ENCODE measurements at places on chromosomes 3 and 15.

DNA sequence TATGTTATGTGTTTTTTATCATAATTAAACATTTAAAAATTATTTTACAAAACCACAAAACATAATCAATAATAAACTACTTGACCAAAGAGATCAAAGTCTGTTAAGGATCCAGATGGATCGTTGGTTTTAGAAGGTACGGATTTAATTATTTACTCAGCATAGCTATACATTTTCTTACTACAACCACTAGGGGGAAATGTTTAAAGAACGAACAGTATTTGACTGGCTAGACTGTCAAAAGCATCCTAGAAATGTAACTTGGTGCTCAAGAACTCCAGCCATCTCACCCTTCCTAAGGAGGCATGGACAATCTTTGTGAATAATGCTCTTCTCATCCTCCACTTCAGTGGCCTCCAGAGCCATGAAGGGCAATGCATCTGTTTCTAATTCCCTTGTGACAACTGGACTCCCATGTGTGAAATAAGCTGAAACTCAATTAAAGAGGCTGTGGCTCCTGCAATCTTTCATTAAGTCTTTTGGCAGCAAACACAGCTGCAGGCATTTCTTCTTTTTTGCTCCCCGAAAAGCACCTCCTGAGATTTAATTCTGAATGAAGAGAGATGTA, 94.7 kb upstream of the TUSC7 start:
- no peak for DNase-seq

DNA sequence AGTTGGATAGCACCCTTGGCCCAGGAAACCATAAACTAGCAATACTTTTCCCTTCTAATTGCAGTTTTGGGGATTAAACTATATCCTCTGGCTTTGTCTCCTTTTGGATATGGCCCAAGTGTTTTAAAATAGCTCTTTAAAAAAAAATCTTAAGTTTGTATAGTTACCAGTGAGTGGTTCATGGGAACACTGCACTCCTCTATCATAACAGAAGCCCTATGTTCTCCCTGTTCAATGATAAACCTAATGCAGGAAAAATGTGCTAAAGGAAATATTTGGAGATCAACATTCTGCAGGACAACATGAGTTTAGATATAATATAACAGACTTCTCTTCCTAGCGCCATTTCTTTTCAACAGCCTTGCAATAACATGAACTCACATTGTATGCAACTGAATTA, 13.1 kb downstream of the MRPL47 start:
- no peak for DNase-seq

DNA sequence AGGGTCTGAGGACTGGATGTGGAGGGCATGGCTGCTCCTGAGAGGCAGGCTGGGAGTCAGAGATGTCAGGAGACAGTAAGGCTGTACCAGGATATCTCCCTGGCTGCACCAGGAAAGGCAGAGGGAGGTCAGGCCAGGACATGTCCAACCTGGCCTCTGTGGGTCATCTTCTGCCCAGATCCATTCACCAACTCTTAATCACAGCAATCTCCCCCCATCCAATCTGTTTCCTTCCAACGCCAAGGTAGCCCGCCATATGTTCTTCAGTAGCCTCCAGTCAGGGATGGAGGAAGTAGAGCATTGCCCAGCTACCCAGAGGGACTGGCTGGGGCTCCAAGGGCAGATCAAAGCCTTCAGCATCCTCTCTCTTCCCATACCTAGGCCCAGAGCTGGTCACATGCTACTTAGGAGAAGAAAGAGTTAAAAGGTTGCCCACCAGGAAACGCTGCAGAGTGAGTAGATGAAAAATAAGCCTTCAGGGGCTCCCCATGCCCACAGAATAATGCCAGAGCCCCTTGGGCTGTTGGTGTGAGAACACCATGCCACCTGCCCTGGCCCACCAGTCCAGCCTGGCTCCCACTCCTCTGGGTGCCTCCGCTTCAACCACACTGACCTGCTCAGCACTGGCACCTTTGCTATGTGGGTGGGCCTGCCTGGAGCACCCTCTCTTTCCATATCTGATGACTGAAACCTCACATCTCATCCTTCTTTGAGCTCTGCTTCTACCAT, 176.8 kb downstream of the MEGF11 start:
- DNase-seq, result no peak

DNA sequence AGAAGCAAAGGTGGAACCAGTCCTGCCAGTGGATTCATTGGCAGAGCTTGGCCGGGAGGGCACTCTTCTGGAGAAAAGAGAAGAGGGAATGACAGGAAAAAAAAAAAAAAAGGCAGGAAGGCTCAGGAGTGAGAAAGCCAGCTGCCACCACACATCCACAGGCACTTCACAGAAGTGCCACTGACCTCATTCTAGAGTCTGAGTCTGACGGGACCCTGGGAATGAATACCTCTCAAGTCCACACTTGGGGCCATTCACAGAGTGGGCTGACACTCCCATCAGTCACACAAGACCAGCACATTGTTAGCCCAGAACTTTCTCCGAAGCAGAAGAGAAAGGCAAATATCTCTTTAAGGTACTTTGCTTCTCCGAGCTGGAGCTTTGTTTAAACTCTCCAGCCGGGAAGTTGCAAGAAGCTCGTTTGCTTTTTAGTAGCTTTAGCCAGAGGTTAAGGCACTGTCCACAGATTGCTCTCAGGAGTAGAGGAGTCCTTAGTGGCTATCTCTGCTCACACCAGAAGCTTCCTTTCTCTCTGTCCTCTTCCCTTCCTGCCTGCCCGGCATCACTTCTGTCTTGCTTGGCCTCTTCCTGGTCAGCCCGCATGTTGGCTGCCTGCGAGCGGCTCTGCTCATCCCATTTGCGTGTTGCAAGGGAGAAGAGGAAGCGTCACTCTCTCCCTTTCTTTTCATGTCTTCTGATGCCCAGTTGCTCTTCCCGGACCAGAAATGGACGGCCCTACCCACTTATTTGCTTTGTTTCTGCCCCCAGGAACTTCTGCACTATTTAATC, 53.8 kb downstream of the CMTM6 start:
- DNase-seq, result no peak

DNA sequence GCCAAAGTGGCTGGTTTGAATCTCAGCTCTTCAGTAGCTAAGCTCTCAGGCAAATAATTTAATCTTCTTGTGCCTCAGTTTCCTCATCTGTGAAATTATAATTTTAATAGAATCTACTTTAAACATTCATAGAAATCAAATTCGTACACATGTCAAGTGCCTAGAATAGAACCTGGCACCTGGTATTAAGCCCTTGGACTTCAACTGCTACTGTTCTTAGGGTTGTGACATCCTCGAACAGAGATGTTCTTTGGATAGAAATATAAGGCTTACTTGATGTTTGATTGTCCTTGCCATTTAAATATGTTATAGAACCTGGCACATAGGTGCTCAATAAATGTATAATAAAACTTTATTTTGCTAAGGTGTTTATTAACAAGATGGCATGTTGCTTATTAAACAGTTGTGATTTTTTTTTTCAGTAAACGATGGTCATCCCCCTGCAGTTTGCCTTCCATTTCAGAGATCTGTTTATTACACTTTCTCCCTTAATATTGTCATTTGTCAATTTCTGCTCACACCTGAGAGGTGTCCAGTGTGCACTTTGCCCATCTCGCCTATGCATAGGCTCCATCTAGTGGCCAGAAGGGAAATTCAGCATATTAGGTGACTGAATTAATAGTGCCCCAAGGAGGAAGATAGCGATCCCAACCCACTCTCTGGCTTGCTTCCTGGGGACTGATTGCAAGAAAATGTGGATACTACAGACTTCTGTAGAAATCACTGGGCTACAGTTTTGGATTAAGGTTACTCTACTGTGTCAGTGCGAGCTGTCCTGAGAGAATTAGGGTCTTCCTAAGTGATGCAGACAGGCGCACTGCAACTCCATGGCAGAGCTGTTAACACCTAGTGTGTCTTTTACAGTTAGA, 10.7 kb downstream of the IGF1R start:
- DNase-seq, result no peak

- no peak for DNase-seq
Observed at GRCh38 chr3:14177580-14178246, 688 bp downstream of the XPC start.

DNA sequence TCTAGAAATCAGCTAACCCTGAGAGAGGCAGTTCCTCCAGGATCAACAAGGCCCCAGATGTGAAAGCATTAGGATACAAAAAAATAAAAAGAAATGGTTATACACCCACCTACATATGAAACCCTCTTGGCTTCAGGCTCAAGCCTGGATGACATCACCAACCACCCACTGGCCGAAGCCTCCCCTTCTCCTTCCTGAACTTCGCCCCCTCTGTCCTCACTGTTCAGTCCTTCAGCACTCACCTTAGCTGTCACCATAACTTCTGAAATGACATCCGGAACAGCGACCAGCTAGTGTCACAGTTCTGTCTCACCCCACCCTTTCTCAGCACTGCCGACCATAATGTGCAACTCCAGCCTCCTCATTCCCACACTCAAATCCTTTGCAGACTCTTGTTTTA, 98.7 kb downstream of the PLCH1 start:
- DNase-seq, result no peak

- no peak for DNase-seq
Observed at GRCh38 chr3:165259541-165260193, 63.5 kb upstream of the SLITRK3 start.

GRCh38 chr3:116971531-116971930, 262.0 kb downstream of the TUSC7 start:
- DNase-seq, result no peak

GRCh38 chr3:102094506-102094905, 245.2 kb downstream of the NFKBIZ start:
- DNase-seq, result no peak

DNA sequence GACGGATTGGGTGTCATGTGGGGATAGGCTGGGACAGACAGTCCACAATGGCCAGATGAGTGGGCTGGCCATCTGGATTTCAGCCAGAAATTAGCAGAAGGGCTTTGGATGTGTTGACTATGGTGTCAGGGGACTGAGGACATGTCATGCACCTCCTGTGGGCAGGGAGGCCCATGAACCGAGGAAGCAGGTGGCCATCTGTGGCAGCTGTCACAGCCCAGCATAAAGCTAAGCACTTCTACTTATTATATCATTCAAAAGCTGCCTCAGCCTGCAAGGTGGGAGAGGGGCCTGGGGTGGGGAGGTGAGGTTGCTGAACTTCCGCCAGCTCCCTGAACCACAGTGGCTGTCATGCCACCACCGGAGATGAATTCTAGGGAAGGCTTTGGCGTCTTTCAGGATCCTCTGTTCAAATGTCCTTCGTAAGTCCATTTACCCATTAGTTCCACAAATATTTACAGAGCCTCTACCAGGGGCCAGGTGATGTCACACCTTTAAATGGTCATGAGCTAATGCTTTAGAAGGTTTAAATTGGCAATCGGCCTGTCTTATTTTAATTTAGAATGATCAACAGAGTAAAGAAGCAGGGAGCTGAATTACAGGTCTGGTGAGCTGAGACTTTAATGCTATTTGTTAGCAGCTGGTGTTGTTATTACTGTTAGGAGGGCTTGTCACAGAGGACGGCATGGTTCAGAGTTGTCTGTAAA, 23.6 kb upstream of the CAV3 start:
- DNase-seq, result no peak

DNA sequence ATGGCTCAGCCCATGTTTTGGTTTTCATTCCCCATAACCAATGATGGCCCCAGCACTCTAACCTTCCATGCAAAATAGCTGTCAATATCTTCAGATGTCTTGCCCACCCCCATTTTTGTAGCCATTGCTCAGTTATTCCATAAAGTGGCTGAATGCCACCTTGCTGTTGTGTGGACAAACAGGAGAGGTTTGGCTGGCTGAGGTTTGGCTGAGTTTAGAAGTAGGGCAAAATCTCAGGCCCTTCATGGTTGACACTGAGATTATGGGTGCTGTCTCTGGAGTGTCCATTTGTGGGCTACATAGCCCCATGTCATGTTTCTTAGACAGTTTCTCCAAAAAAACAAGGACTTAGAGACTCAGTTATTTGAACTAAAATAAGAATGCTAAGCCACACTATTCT, 96.9 kb downstream of the TCF12 start:
- no peak for DNase-seq

- DNase-seq, result no peak
Observed at GRCh38 chr3:170038434-170039110, 777 bp downstream of the GPR160 start.

DNA sequence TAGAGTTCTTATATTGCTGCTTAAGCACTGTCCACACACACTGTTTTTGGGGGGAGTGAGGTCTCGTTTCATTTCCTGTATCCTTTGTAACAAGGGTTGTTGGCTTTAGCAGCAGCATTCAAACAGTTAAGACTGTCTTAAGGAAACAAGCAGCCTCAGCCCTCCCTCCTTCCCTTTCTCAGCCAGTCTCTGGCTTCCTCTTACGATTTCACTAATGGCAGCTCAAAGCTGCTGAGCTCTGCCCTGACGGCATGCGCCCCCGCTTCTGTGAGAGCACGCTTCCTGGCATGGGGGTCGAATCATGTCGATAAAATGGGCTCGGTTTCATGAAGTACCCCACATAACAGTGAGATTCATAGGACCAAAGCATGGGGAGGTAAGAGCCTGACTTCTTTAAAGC, 105.0 kb downstream of the KLHL25 start:
- DNase-seq, result no peak

DNA sequence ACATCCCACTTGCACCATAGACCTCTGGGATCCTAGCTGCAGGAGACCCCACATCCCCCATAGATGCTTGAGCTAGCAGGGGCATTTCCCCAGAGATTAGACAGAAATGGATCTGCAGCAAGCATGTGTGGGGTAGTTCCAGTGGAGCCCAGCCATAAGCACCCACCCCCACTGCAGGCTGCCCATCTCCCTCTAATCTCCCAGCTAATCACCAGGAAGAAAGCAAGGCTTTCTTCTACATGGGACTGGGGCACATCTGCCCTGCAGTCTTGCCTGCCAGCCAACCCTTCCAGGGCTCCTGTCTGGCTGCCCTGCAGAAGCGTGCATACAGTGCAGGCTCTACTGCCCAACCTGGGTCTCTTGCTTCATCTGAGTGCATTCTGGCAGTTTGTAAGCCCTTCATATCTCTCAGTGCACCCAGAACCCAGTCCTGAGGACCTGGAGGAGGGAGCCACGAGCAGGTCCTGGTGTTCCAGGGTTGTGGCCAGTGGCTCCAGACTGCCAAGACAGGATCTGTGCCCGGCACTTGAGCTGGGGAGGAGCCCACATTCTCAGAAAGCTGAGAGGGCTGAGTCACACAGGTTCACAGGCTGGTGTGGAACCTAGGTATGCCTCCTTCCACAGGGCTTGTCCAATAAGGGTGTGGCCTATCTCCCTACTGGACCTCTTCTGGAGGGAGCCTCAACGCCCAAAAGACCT, 49.9 kb upstream of the IGSF11 start:
- no peak for DNase-seq

GRCh38 chr3:195003006-195003892, 267.7 kb downstream of the XXYLT1 start:
- no peak for DNase-seq

DNA sequence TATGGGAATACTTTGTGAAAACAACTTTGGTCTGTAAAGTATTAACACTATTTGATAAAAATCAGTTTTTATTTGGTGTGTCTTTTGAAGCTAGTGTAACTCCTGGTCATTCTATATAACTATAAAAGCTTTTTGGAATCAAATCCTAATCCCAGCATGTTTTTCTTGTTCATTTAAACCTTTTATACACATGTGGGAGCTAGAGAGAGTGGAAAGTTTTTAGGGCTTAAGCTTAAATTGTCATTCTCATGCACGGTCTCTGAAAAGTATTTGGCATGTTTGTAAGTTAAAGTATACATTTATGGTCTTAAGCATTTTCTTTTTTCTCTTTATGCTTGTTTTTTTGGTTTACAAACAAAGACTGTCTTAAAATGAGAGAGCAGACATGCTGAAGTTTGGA, 83.4 kb upstream of the RARB start:
- no peak for DNase-seq

Measured in kidney epithelial cell (primary cell).